ENCODE measurements at places on chromosomes 16 and 17. TPM values are rescaled to one million over a fixed set of nuclear protein-coding genes. Genes with fewer than 3 reads are reported as not detected.
A peak's percentile ranks its signal among the peaks of the same experiment; 100 is the strongest.

GRCh38 chr17:83190004-83190385 lies 110.6 kb downstream of the METRNL start:
- no peak for DNase-seq

- DNase-seq = no peak
These were observed 30.7 kb upstream of the SLC5A11 start for GRCh38 chr16:24815021-24815420.

GRCh38 chr17:82583720-82584234 lies 64.2 kb downstream of the FOXK2 start:
- no peak for DNase-seq

GRCh38 chr16:80889779-80890359 lies 85.5 kb upstream of the CDYL2 start:
- DNase-seq = no peak

GRCh38 chr16:87607223-87607622 lies 4.9 kb downstream of the JPH3 start:
- DNase-seq = no peak

- no peak for DNase-seq
These were observed 77.8 kb upstream of the NOL11 start for GRCh38 chr17:67639979-67640378.

GRCh38 chr17:49525831-49526741 lies 31.0 kb downstream of the NGFR start:
- DNase-seq = no peak

GRCh38 chr16:22815863-22816262 lies 1.9 kb downstream of the HS3ST2 start:
- no peak for DNase-seq

- DNase-seq = no peak
These were observed 9.1 kb downstream of the NHERF1 start for GRCh38 chr17:74757502-74757901.

- DNase-seq = no peak
These were observed 69.2 kb upstream of the DOC2B start for GRCh38 chr17:250487-251300.

GRCh38 chr16:57036945-57037344 lies 47.6 kb downstream of the NLRC5 start:
- DNase-seq = no peak

- DNase-seq = no peak
These were observed 112.6 kb upstream of the LHX1 start for GRCh38 chr17:36824678-36825101.

DNA sequence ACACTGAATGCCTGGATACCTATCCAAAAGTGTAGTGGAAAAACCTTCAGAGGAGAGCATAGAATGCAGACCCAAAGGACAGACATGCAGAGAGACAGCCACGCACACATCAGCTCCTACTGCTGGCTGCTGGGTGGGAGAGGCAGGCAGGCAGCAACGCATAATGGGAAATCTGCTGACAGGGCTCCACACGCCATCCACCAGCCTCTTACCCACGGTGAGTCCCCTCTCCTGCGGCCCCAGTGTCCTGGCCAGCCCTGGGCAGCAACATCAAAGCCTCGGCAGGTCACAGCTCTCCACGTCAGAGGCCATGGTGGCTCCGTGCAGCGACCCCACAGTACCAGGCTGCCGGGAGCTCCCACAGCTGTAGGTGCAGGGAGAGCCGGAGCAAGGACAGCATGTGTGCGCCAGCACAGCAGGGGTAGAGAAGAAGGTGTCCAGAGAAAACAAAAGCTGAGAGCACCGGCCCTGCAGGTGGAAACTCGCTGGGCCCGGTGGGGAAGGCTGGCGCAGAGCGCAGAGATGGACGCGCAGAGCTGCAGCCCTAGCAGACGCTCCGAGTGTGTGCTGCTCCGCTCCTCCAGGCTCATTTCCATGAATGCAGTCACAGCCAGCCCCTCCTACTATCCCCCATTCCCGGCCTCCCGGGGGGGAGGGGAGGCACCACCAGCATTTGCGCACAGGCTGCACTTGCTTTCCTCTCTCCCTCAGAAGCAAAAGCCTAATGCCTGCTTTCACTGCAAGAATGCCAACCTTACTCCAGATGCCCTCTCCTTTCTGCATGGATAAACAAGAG lies 58.9 kb downstream of the CYTH1 start:
- peak; percentile 61 for DNase-seq

DNA sequence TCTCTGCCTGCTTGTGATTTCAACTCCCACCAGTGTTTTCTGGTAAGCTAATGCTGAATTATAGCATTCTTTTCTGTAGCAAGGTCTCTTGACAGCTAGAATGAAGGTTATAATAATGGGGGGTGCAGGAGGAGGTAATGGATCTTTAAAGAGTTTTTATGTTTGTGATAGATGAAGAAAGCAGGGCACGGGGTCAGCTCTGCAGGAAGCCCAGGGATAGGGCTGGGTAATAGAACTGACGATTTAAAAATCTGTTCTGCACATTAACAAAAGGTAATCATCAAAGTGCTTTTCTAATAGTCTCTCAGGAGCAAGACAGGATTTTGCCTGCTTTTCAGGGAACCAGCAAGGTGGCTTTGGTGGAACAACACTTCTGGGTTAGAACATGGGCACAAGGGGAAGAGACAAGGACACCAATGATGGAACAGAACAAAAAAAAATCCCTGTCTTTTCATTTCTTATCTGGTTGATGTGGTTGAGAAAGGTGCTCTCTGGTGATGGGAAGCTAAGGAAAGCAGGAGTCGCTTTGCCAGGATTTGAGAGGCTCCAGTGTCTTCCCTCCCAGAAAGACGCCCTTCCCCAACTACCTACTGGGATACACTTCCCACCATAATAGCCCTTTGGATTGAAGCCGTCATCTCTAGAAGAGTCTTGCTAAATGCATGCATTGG lies 263.1 kb downstream of the PHKB start:
- DNase-seq = no peak

DNA sequence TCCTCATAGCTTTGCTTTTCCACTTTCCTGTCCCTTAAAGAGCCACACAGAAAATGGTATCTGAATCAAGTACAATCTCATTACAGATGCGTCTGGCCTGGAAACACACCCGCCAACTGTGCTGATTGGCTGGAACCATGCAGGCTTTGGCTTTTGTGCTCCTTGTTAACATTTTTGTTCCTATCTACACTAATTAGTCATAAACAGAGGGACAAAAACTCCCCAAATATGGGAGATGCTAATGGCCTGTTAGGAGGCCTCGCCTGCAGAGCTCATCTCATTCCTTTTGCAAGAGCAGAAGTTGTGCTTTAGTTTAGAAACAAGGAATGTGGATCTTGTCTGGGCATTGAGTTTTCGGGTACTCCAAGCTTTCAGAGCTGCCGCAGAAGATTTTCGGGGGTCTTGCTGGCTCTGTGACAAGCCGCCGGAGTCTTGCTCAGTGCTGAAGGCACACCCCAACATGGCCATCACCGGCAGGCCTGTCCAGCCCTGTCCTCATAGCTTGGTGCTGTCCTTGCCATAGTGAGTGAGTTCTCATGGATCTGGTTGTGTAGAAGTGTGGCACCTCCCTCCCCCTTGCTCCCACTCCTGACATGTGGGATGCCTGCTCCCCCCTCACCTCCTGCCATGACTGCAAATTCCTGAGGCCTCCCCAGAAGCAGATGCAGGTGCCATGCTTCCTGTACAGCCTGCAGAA lies 69.8 kb downstream of the METRNL start:
- DNase-seq = no peak

DNA sequence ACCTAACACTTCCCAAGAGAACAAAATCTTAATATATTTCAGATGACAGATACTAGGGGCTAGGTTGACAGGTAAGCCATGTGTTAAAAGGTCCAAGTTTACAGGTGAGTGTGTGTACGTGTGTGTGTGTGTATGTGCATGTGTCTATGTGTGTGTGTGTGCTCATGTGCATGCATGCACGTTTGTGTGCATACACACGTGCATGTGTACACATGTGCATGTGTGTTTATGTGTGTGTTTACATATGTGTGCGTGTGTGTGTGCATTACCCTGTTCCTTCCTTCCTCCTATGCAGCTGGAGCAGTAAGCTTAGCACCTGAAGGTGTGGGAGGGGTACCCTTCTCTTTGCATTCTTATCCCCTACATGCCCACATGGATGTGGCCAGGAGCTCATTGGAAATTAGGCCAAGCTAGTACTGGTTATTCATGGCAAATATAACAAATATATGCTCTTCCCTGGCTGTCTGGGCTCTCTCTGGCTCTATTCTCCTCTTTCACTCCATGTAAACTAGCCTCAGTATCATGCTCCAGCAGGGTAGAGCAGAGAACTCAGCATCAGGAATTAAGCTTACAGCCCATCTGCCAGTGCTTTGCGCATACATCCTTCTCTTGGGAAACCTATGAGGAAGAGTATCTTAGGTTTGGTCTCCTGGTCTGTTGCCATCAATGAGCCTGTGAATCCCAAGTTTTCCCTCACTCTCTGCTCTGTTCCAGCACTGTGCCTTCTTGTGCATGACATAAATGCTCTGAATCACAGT lies 258.0 kb upstream of the MYOCD start:
- no peak for DNase-seq

- no peak for DNase-seq
These were observed 58.7 kb downstream of the ANKRD11 start for GRCh38 chr16:89431630-89432029.

IL17C gene
- not detected for total RNA-seq

LITAFD gene
- not detected for total RNA-seq

TTYH2 gene
- total RNA-seq = 14.7 TPM

TMEM106A gene
- under 0.01 TPM for total RNA-seq

ABCA8 gene
- 4.5 TPM for total RNA-seq

OR1A1 gene
- not detected for total RNA-seq

DLX3 gene
- not detected for total RNA-seq
